ELR (cell line): ENCODE measurements at places on chromosomes 2 and 18.

GRCh38 chr2:30933496-30933895 lies 126.2 kb upstream of the CAPN13 start:
- no peak for DNase-seq

GRCh38 chr2:25623361-25623760 lies 50.0 kb downstream of the DTNB start:
- DNase-seq, result no peak

- no peak for DNase-seq
These were observed 53.7 kb downstream of the HS1BP3 start for GRCh38 chr2:20596973-20597859.

DNA sequence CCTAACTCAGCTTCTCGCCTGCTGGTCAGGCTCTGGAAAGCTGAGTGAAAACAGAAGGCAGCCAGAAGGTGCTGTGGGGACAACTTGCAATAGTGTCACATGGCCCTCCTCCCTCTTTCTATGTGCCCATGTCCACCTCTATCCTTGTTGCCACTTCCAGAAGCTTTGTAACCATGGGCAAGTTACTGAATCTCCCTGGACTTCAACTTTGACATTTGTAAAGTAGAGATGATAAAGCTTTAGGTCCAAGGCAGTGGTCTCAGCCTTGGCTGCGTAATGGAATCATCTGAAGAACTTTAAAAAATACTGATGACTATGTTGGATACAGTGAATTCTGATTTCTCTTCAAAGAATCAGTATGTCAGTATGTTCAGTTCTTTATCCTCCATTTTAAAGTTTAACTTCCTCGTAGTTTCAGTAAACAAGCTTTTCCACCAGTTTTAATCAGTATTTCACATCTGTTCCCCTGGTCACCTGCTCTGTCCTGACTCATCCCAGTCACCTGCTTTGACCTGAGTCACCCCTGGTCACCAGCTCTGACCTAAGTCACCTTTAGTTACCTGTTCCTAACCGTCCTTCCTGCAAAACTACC lies 245.2 kb upstream of the STON1 start:
- no peak for DNase-seq

DNA sequence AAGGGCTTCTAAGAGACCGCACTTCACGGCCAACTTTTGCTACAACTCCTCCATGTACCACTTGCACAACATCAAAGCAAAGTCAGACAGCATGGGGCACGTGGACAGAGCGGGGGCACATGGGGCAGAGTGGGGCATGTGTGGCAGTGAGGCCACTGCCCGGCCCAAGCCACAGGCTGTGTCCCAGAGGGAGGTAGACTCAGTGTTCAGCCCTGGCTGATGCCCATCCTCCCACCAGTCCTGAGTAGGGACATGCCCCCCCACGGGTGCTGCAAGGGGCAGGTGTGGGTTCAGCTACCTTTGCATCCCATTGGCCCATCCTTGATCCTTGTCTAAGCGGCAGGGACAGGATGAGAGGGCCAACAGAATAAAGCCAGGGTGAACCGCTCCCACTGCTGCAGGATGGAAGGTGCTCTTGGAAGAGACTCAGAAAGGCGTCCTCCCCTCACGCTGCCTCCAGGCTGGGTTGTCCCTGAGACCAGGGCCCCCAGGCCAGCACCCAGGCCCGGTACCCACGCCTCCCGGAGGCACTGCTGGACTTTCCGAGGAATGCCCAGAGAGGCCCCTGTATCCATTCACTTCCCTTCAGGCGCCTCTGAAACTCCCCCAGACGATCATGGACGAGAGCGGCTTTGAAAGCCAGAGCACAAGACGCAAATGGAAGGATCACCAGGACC lies 218.2 kb downstream of the NDUFA10 start:
- no peak for DNase-seq

DNA sequence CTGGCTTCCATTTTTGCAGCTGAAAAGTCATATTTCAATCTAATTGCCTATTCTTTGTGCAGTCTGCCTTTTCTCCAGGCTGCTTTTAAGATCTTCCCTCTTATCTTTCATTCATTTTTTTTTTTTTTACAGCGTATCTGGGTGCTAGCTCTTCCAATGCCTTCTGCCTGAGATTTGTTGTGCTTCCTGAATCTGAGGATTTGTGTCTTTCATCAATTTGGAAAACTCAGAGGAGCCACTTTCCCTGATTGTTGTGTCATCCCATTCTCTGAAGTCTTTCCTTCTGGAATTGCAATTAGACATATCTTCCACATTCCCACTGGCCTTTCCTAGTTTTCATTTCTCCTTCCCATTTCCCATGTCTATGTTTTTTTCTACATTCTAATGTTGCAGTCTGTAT lies 21.9 kb upstream of the ACKR3 start:
- DNase-seq, result no peak

DNA sequence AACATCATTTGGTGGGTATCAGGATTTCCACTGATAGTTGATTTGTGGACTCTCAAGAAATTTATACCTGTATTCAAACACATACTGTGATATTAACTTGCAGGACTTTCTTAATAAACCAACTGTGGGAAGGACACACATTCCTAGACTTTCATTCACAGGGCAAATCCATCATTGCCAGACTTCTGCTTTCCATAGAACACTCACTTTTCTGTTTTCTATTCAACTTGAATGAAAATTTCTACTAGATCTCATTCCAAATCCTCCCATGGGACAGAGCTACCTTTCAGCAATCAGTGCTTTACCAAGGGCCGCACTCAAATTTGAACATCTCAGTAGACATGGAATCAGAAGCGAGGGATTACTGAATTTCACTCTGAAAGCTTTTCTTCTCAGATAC lies 612.5 kb downstream of the IRS1 start:
- no peak for DNase-seq

GRCh38 chr18:21851327-21851961 lies 110.9 kb downstream of the MIB1 start:
- peak; percentile 13 for DNase-seq

GRCh38 chr2:170084820-170085491 lies 93.0 kb upstream of the MYO3B start:
- DNase-seq, result no peak

DNA sequence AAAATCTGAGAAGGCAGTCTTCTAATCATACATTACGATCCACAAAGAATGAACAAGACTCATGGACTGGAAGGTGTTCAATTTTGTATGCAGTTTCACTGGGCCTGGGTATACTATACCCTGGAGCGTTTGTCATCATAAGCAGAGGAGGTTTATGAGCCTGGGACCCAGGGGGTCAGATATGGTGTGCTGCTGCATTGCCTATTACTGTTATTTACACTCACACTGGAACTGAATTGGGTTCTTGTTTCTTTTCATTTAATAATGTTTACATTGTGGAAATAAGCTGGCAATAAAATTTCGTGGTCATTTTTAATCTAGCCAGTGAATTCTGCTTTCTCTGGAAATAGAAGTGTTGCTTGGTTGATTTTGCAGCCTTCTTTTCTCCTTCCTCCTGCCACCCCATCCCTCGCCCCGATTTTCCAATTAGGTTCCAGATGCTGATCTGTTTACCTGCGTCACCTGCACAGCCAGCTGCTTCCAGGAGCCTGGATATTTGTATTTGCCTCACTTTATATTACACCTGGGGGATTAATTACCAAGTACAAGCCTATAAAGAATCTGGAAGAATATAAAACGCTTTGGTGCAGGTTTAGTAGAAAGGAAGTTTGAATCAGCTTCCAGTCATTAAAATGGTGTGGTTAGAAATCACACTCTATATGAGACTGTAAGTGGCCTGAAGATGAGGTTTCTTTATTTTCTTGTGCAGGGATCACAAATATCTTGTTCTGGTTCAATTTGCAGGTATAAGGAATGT lies 234.4 kb downstream of the SOCS6 start:
- no peak for DNase-seq

- no peak for DNase-seq
These were observed 498.0 kb downstream of the CNTNAP5 start for GRCh38 chr2:124523096-124523495.

DNA sequence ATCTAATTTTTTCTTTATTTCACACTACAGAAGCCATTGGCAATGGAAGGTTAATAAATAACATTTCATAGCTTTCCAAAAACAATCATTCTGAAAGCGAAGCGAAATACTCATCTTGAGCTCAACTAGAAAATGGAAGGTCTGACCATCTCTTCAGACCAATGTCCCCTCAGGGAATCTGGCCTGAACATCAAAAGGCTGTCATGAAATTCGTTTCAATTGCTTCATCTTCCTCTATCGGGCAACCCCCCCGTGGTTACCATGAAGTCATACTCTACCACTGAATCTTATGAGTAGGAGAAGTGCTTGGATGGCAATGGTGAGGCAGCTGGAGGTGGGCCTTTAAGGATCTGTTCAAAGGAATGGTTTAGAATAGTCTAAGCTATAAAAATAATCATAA lies 22.9 kb upstream of the CYTIP start:
- no peak for DNase-seq

DNA sequence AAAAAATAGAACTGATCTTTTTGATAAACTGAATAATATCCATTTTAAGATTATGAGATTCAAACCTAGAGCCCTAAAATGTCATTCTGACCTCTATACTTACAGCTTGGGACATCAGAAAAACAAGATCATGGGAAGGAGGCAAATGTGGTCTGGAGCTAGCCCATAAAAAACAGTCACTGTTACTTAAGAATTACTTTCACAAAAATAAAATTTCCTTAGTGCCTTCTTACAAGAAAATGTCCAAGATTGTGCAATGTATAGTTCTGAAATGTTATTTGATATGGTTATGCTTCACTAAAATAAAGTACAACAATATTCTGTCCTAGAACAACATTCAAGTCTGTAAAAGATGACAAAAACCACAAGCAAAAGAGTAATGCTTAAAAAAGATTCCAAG lies 247.6 kb downstream of the DYM start:
- no peak for DNase-seq

DNA sequence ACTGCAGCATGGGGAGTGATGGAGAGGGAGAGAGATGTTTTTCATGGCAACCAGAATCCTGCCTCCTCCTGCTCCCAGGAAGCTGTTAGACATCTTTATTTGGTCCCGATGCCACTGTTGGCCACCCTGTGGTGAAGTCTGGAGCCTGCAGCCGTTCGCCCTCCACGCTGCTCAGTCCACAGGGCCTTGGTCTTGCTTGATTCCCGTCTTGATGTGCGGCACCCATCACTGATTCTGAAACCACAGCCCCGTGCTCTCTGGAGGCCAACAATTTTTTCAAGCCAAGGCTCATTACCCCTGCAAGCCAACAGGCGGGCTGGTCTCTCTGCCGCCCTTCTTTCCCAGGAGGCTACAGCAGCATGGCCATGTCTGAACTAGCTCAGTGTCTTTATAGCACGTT lies 24.5 kb downstream of the SIGLEC15 start:
- peak; percentile 44 for DNase-seq

DNA sequence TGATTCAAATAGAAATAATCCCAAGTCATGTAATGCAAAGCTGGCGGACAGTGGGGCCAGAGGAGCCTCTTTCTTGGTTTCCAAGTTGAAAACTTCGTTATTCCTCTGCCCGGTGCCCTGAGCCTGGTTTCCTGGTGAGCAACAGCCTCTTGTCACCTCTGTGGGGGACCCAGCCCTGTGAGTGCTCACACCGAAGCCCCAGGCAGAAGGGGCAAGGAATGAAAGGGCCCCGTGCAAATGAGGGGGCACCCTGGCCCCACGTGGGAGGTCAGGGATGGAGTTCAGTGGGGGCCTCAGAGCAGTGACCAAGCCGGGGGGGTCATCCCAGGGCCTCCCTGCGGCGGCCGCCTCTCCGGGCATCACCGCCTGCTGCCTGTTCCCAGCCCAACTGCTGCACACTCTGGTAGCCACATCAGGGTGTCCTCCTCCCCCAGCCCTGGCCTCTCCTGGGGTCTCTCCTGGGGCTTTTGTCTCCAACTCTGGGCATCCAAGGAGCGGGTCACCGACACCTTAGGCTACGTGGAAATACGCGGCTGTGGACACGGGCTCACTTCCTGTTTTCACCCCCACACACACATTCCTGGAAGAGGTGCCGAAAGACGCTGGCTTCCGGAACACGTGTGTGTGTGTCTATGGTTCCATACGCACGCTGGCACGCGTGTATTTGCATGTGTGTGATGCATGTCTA lies 64.5 kb downstream of the TWIST2 start:
- no peak for DNase-seq

- DNase-seq, result no peak
These were observed 1.8 kb upstream of the KCNE4 start for GRCh38 chr2:223050188-223050587.

GRCh38 chr2:128594953-128595677 lies 276.4 kb upstream of the HS6ST1 start:
- no peak for DNase-seq

DNA sequence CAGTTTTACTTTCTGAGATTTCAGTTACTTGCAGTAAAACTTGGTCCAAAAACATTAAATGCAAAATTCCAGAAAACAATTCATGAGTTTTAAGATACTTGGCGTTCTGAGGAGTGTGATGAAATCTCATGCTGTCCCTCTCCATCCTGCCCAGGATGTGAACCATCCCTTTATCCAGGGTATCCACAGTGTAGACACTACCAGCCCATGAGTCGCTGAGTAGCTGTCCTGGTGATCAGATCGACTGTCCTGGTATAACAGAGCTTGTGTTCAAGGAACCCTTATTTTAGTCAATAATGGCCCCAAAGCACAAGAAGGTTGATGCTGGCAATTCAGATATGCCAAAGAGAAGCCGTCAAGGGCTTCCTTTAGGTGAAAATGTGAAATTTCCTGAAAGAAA lies 3.2 kb downstream of the SP100 start:
- DNase-seq, result peak; percentile 32

GRCh38 chr2:18664421-18664820 lies 75.1 kb upstream of the NT5C1B start:
- DNase-seq, result no peak

- DNase-seq, result no peak
These were observed 66.4 kb downstream of the OSR1 start for GRCh38 chr2:19292007-19292406.

DNA sequence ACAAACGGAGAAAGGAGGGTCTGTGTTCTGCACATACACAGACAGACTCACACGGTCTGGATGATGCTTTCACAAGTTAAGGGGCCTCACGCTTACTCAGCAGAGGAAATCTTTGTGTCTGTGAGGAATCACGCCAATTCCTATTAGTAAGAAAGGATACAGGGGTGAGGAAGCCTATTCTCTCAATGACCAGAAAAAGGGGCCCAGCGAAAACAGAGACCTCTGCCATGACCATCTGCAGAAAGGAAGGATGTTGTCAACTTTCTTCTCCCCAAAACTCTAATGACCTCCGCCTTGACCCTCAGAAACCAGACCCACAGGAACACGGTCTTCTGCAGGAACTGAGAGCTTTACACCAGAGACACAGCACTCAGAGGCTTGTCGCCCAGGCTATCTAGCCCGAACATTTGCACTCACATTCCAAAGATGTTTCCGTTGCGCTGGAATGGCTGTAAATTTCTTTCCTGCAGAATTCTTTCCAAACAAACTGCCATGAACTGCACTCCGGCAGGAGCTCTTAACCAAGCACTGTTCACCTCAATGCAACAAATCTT lies 186.3 kb downstream of the TCF4 start:
- DNase-seq, result peak; percentile 86
